Stimulated activated CD4-positive, alpha-beta T cell treated with anti-CD3 and anti-CD28 coated beads, Interleukin-4, amount 100 ng/mL, for 48 hours (primary cell): ENCODE measurements at places on chromosomes 12 and 14.

- DNase-seq: no peak
These were observed 3.8 kb downstream of the COPZ1 start for GRCh38 chr12:54328595-54329337.

- DNase-seq: no peak
These were observed 47.6 kb upstream of the EIF5 start for GRCh38 chr14:103286460-103286859.

GRCh38 chr12:61998791-61999190, 261.4 kb upstream of the USP15 start:
- no peak for DNase-seq

DNA sequence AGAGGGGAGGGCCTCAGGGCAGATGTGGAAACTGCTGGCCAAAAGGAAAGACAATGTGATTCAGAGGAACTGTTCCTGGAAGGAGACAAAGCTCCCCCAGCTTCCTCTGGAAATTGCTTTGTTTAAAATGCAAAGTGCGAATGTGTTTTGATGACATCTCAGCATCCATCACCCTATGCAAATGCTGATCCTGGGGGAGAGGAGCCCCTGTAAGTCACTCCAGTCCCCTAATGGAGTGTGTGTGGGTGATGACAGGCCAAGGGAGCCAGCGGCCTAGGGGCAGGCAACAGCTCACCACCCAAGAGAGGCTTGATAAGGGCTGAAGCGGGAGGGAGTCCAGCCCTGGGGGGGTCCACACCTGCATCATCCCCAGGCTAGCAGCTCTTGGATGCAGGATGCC, 134.2 kb downstream of the ESRRB start:
- DNase-seq: no peak

GRCh38 chr14:85182282-85182681, 347.7 kb upstream of the FLRT2 start:
- no peak for DNase-seq

GRCh38 chr12:19462406-19462805, 23.1 kb downstream of the AEBP2 start:
- no peak for DNase-seq

DNA sequence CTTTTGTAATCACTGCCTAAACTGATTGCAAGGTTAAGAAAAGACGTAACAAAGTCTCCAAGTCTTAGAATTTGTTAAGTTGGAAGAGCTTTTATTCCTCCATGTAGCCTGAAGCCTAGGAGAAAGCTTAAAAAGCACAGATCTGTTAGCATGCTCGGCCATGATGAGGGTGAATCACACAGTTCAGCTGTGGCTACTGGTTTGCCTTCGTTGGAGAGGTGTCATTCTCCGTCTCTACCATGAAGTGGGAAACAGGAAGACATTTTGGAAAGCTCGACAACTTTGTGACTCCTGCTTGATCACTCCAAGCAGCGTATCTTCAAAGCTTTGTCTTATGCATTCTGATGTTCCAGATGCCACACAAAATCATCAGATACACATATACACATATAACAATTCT, 27.1 kb downstream of the DCP1B start:
- DNase-seq: no peak

DNA sequence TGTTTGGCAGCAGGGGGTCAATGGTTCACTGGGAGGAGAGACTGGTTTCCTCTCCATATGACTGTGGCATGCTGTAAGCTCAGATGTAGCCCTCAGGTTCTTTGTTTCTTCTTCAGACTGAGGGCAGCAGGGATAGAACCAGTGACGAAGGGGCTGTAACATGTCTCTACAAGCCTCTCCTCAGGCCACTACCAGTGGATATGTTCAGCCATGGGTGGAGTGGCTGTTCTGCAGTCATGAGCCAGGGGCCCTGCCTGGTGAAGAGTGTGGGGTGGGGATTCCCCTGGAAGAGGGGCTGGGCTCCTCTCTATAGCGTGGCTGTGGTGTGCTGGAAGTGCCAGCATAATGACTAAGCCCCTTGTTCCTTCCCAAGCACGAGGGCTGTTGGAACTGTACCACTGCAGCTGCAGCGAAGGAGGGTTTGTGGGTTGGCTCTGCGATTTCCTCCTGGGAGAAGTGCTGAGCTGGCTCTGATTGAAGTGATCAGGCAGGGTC, 55.8 kb downstream of the CMAS start:
- DNase-seq: peak; percentile 19

DNA sequence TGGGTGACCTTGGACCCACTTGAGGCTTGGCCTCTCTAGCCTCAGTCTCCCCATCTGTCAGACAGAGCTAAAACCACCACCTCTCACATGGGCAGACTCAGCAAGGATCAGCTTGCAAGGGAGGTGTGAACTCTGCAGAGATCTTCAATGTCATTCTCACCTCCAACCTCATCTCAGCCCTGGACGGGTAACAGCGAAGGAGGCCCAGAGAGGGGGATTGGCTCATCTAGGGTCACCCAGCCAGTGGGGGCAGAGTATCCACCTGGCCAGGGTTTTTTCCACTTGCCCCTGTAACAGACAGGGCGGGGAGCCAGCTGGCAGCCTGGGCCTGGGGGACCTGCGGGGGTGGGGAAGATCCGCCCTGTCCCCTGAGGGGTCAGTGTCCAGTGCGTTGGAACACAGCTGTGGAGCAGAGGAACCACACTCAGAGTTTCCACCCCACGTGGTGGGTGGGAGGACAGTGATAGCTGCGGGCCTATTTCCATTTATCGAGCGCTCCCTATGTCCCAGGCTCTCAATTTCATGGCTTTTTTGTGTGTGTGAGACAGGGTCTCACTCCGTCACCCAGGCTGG, 27.4 kb downstream of the DTX1 start:
- DNase-seq: no peak

DNA sequence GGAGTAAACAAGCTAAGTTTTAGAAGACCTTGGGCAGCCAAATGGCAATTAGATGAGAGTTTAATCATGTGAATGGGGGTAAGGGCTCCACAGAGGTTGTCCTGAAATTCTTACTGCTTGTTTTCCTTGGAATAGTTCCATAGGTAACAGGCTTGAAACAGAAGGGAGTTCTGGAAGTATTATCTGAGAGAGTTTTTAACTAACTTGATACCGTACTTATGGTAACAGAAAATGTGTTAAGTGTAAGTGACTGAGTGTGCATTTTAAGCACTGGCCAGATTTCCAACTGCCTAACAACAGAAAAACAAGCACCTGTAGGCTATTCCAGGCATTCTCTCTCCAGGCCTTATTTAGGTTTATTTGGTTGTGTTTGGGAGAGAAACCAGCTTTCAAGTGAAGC, 414.6 kb upstream of the PDE3A start:
- DNase-seq: no peak

DNA sequence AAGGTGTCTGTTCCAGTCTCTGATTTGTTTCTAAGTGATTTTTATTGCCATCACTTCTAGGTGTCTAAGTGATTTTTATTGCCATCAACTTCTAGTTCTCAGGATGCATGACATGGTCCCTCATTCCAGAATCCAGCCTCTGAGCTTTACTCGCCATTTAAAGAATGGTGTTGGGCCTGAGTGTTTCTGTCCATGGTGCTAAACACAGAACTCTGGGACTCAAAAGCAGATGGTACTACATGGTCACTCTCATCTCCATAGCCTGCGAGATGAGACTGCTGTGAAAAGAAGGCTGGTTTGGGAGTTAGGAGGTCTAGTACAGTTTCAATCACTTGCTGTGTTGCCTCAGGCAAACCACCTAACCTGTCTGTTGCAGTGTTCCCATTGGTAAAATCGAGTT, 276.6 kb downstream of the NRXN3 start:
- DNase-seq: no peak

GRCh38 chr14:95137164-95137803, 20.0 kb downstream of the DICER1 start:
- no peak for DNase-seq

GRCh38 chr14:39628087-39628486, 195.9 kb upstream of the FBXO33 start:
- DNase-seq: no peak

DNA sequence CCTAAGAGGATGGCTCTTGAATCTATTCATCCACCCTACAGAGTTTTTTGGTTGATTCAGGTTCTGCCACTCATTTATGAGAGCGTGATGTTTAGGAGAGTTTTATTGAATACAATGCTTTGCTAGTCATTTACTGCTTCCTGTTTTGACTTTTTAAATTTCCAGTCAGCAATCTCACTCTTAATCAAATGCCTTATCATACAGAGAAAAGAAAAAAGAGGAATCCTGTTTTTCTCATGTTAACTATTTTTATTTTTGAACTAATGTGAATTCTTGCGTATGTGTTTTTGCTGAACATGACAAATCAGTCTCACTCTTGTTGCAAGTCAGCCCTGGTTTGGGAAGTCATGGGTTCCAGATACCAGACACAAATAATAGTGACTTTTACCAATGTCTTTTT, 22.1 kb upstream of the LGMN start:
- DNase-seq: no peak

GRCh38 chr12:56766535-56766934, 3.4 kb downstream of the HSD17B6 start:
- DNase-seq: no peak

DNA sequence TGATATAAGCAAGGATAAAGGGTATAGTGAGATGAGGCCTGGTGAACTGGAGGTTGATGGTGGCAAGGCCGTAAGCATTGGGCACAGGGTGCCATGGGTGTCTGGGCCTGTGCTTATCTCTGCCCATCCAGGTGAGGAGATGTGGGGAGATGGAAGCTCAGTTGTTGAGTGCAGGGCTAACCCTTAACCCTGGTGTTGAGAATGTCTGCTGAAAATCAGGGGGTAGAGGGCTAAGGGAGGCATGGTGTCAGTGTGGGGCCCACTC, 86.1 kb downstream of the SYNE2 start:
- DNase-seq: no peak

GRCh38 chr14:24417832-24418491, 11.5 kb downstream of the CBLN3 start:
- DNase-seq: no peak

DNA sequence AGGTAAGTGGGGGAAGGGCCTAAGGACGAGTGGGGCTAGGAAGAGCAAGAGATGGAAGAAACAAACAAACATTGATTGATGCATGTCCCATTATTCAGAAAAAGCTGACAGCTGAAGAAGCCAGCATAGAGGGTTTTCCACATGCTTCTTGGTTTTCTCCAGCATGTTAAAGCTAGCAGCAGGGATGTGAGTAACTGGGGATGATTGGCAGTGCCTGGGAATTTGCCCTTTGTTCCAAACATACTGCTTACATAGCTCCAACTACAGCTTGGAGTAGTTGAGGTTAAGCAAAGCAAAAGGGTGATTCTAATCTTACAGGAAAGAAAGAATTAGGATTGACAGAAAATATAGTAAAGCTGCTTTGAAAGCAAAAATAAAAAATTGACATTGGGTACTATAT, 68.0 kb upstream of the IFNG-AS1 start:
- no peak for DNase-seq

GRCh38 chr12:82937151-82937550, 250.4 kb downstream of the TMTC2 start:
- no peak for DNase-seq

DNA sequence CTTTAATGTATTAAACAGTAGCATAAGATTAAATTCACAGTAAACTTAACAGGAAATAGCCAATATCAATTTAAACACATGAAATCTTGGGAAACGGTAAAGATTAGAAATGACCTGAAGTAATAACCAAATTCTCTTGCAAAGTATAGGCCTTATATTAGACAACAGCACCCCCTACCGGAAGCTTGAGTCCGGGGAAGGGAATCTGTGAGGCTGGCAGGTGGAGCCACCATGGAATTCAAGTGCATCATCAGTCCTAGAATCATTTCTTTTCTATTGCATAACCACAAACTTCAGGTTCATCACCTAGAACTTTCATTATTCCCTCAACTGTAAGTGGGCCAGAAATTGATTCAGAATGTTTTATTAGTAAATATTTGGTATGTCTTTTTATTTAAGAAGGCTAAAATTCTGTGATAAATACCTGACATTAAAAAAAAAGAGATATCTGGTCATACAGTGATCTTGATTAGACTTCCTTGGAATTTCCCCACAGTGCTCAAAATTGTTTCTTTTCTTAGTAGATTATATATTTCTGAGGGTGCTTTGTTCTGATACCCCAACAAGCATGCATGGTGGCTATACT, 48.6 kb downstream of the AP5M1 start:
- peak; percentile 56 for DNase-seq

DNA sequence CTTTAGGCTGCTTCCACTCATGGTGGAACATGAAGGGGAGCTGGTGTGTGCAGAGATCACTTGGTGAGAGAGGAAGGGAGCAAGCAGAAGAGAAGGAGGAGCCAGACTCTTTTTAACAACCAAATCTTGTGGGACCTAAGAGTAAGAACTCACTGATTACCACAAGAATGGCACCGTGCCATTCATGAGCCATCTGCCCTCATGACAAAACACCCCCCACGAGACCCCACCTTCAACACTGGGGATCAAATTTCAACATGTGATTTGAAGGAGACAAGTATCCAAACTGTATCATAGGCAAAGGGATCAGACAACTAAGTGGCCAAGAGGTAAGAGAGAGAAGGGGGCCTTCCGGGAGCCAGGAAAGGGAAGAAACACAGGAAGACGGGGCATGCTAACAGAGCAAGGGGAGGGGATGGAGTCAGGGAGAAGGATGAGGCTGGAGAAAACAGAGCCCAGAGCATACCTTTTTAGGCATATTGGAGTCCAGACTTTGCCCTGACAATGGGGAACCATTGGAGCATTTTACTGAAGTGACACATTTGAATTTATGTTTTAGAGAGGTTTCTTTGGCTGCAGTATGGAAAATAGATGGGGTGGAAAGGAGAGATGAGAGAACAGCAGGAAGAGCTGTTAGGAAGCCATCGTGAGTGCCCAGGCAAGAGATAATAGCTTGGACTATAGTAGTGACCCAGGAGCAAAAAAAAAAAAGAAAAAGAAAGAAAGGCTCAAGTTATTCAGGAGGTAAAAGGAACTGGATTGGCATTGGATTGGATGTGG, 204.4 kb upstream of the NUDT4 start:
- no peak for DNase-seq

GRCh38 chr14:72906316-72906715, 12.4 kb upstream of the DPF3 start:
- no peak for DNase-seq

DNA sequence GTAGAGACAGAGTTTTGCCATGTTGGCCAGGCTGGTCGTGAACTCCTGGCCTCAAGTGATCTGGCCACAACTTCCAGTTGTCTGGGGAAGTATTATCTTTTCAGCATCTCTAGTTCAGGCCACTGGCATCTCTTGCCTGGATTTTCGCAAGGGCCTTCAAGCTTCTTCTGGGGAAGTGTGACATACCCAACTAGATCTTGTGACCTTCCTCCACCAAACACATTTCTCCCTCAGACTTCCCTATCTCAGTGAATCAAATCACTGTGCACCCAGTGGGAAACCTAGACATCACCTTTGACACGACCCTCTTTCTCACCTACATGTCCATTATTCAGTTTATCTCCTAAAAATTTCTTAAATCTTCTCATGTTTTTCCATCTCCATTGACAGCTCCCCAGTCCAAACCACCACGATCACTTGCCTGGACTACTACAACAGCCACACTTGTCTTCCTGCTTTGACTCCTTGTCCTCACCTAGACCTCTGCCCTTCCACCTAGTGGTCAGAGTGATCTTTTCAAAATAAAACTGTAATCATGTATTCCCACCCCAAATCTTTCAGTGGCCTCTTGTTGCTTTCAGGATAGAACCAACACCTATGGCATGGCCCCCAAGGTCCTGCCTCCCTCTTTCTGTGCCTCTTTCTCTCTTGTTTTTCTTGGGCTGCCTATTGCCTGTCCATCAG, 3.3 kb downstream of the EEF1AKMT3 start:
- DNase-seq: no peak
